ENCODE measurements at places on chromosomes 3 and 15. TPM values are rescaled to one million over a fixed set of nuclear protein-coding genes. Genes with fewer than 3 reads are reported as not detected.

The ISG20 gene
- 18.7 TPM for total RNA-seq

The SPSB4 gene
- not detected for total RNA-seq

The MOBP gene
- total RNA-seq = 0.09 TPM

The SNTN gene
- total RNA-seq = not detected

The ITIH1 gene
- not detected for total RNA-seq

The SLC6A1 gene
- total RNA-seq = 0.19 TPM

The HTR3E gene
- total RNA-seq = not detected

The CKMT1B gene
- not detected for total RNA-seq

The RPUSD2 gene
- total RNA-seq = 13.9 TPM

The TTLL13 gene
- under 0.01 TPM for total RNA-seq

The PLA1A gene
- 0.18 TPM for total RNA-seq

The CP gene
- total RNA-seq = 0.28 TPM
